ENCODE measurements at places on chromosomes 5 and 9.
A peak's percentile ranks its signal among the peaks of the same experiment; 100 is the strongest.

DNA sequence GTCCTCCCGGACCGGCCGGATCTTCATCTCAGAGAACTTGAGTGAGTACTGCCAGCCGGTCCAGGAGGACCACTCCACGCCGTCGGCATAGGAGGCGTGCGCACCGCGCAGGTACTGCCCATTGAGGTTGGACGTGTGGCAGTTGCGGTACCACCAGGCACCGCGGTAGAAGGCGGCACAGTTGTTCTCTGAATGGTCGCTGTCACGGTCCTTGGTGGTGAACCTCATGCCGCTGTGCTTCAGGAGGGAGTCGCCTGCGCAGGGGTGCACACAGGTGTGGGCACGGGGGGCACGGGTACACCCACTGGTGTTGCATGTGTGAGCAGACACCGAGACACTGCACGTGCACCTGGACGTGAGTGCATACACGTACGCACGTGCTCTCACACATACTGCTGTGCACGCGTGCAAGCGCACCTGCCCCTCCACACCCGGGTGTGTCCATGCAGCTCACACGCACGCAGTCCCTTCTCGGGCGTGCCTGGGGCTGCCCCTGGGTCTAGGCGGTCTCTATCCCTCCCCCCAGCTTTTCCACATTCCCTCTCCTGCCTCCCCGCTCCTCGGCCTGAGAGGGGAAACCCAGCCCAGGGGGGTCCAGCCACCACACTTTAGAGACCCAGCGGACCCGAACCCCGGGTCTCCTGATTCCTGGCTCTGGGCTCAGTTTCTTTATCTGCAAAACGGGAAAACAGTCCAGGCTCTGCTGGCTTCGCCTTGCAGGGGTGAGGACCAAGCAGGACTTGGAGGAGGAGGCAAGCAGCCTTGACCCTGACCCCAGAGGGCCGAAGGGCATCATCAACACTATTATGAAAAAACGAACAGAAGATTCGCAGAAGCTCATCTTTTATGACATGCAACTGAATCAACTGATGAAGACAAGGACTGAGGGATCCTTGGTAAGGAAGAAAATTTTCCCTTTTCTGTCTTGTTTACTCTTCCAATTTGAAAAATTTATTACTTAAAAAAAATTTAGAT is 7.7 kb upstream of the QRFP start:
- no peak for DNase-seq

GRCh38 chr9:77981332-77981731 is 50.3 kb downstream of the GNAQ start:
- DNase-seq: no peak

- no peak for DNase-seq
Measured at GRCh38 chr5:170503990-170504596, at the start of gene KCNIP1. Gene KCNIP1, plus strand, starts transcription at chr5:170504020.

- DNase-seq: peak; percentile 2
Measured at GRCh38 chr9:28956116-28956880, 1383.0 kb upstream of the C9orf72 start.

DNA sequence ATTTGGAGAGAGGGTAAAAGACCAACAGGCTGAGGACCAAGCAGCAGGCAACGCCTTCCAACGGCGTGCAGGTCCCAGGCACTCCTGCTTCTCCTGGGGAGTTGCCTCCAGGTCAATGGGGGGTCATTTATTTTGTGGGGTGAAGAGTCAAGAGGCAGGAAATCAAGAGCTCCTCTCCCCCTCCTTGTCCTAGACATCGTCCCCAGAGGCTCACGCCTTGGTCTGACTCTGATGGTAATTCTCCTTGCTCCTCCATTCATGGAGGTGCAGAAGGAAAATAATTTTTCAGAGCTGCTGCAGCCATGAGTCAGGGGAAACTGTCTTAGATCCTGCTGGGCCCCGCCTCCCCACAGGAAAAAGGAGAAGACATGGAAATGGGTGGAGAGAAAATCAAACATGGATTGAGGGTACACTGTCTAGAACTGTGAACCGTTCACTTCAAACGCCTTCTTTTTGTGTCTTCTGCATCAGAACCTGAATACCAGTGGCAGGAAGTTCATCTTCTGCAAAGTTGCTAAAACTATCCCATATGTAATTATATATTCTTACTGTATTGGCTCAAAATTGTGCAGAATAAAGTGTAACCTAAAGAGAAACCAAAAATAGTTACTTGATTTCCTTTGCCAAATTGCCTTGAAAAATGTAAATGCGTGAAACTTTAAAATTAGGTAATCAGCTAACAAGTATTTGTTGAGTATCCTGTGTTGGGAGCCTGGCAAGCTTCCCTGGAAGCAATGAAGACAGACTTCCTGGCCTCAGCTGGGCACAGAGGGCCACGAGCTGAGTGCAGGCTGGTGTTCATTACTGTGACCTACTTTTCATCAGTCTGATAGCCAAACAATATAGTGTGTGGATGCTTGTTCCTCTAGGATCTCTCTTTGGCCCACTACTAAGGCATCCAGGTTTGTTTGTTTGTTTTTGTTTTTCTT is 142.0 kb downstream of the CMYA5 start:
- DNase-seq: no peak

DNA sequence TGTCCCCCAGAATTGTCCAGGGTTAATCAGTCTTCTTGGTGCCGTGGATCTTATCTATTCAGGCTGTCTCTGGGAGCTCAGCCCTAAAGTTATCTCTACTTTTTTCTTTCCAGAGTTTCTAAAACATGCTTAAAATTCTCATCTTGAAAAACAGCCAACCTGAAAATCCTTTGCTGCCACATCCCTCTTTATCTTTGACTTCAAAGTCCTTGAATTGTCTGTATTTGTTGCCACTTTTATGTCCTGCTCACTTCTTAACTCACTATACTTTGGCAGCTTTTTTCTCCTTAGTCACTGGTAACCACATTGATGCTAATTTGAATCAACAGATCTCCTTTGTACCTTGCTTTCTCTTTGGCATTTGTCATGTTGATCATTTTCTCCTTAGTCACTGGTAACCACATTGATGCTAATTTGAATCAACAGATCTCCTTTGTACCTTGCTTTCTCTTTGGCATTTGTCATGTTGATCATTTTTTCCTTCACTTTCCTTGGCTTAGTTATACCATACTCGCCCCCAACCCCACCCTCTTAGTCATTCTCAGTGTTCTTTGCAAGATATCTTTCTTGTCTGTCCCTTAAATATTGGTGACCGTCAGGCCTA is 8.5 kb downstream of the DMXL1 start:
- peak; percentile 16 for DNase-seq

DNA sequence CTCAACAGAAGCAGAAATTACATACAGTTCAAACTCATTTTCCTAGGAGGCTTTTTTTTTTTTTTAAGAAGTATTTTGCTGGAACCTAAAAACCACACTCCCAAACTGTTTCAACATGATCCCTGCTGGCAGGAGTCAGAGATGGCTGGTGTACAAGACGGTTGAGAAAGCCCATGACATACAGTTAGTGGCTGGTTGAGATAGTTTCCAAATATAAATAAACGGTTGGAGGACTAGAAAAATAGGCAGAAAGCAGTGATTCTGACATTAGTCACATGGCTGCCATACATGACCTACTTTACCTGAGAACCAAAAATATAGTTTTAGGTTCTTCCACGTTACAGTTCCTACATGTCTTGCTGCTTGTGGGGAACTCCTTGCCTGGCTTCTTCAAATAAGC is 31.7 kb upstream of the BASP1 start:
- DNase-seq: no peak

DNA sequence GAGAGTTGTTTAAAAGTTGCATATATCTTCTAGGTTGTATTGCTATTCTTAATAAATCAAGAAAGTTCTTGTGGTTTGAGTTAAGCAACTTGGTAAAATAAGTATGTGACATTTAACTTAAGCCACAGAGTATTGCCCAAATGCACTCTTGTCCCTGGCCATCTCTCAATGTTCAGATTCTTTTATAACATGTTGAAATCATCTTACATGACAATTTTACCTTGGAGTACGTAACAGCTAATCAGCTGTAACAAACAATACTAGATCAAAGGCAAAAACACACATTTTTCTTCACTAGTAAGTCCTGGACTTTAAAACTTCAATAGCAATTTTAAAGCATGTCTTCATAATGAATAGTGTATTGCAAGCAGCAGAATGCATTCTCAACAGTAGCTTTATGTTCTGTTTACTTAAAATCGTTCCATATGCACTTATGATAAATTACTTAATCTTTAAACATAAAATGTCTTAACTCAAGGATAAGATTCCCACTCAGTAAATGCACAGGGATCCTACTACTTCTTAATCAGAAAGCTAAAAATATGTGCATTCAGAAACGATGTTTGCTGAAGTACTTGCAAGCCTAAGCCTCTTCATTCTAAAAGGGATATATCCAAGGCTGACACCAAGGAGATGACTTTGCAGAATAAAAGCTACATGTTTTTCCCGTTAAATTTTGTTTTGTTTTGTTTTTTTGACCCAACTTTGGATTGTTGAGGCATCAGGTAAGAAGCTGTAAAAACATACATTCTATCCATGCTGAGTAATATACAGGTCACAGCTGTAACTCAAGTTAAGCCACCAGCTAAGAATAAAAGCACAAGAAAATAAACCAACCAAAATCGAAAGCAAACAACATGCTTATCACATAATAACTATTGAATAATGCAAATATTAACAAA is 86.1 kb upstream of the NFIB start:
- DNase-seq: no peak

- DNase-seq: no peak
Measured at GRCh38 chr9:79759460-79759859, 187.7 kb downstream of the TLE4 start.

DNA sequence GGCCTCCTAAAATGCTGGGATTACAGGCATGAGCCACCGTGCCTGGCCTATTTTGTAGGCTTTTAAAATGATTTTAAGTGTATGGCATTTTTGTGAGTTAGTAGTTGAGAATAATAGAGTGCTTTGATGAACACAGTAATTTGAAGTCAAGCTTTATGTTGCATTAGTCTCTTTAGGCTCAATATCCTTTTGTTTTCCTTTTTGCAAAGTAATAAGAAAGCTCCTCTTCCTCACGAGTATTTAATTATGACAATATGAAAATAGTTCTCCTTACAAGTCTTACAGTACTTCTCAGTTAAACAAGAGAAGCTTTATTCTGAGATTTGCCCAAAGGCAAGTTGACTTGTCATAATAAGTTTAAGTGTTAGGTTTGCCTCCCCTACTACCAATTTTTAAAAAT is 69.0 kb downstream of the TJP2 start:
- DNase-seq: peak; percentile 90

DNA sequence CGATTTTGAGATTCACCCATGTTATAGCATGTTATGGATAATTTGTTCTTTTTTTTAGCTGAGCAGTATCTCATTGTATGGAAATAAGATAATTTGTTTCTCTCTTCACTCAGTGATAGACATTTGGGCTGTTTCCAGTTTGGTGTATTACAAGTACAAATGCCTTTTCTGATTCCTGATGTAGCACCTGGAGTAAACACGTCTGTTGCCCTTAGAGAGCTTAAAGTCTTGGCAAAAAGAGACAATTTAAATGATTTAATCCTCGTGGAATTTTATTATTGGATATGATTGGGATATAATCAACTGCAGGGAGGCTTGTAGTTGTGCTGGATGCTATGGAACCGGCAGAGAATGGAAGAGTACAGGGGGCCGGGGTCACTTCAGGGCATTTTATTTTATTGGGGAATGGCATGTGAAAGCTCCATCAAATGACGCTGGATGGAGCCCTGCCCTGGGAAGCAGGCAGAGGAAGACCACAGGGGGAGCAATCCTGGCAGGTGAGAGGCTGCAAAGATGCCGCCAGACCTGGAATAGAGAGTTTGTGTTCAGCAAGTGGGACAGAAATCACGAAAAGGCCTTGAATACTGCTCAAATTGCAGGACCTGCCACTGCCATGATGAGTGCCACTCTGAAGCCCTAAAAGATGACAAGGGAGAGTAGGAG is 31.0 kb upstream of the TGFBI start:
- no peak for DNase-seq

DNA sequence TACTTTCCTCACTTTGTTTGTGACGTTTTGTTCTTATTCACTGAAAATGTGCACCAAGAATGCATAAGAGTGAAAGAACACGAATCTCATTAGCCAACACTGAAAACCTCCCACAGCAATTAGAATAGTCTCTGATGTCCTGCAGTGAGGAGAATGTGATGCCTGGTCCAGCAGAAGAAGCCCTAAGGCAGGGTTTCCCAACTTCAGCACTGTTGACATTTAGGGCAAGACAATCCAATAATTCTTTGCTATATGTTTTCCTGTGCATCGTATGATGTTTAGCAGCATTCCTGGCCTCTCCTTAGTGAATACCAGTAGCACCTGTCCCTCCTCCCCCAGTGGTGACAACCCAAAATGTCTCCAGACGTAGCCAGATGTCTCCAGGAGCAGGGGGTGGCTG is 14.8 kb downstream of the MVB12B start:
- DNase-seq: no peak

DNA sequence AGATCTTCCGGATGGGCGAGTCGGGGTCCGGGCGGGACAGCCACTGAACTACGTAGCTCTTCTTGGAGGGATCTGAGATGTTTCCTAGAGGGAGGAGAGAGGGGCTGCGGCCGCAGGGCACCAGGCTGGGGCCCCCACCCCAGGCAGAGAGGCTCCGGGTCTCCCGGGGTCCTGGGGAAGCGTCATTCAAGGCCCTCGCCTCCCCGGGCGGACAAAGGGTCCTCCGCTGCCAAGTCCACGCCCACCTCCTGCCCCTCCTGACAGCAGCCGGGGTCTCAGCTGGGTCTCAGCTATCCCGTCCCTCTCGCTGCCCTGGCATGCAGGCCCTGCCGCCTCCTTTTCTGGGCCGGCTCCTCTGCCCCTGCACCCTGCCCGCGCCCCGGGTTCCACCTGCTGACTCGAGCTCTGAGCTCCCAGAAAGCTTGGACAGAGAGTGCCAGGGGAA is 61.5 kb downstream of the ZNF354C start:
- DNase-seq: no peak

DNA sequence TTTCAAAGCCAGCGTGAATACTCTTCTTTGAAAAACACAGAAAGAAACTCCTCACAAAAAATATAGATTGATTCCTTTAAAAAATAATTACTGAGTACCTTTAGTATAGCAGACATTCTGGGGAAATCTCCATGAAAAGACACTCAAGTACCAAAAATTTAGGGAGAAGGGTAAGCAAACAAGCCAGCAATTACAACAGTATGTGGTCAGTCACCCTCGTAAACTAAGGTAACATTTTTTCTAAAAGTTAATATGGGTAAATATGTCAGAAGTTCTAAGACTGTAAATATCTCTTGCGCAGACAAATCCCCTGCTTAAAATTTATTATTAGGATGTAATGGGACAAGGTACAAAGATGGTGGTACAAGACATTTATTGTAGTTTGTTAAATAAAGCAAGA is 102.0 kb upstream of the PTGER4 start:
- no peak for DNase-seq

GRCh38 chr9:134962973-134963364 is 45.3 kb upstream of the FCN1 start:
- no peak for DNase-seq

Data from COLO829 (cell line).